Activated T-cell treated with anti-CD3 and anti-CD28 coated beads, Interleukin-2, amount 50 U/mL, for 72 hours (primary cell): ENCODE measurements at places on chromosomes 2 and 18.

- DNase-seq: no peak
These were observed 5.0 kb downstream of the RBKS start for GRCh38 chr2:27885234-27885633.

DNA sequence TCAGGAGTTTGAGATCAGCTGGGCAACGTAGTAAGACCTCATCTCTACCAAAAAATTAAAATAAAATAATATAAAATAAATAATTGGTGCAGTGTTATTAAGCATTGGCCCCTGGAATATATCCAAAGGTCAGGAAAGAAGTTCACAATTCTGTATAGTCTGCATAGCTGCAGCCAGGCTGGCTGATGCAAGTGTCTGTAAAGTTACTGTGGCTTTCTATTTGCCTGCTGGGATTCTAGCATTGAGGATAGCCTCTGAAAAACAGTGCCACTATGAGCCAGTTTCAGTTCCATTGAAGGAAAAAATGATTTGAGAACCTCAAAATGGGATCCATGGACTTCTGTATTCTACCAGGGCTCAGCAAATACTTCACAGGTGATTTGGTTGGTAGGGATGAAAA lies 208.6 kb downstream of the PARD3B start:
- no peak for DNase-seq

- no peak for DNase-seq
These were observed 286.5 kb upstream of the CRIM1 start for GRCh38 chr2:36069074-36069473.

DNA sequence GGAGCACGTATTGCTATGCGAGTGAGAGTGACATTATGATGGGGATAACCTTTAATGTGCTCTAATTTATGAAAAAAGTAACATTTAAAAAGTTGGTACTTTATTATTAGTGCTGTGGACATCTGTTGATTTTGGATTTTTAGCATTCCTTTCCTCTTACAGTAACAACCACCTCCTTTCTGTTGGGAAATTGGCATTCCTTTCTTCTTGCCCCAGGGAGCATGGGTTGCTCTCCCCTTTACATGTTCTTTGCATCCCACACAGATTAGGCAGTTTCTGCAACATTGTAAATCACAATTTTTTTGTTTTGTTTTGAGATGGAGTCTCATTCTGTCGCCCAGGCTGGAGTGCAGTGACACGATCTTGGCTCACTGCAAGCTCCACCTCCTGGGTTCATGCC lies 300.2 kb downstream of the LPIN1 start:
- no peak for DNase-seq

DNA sequence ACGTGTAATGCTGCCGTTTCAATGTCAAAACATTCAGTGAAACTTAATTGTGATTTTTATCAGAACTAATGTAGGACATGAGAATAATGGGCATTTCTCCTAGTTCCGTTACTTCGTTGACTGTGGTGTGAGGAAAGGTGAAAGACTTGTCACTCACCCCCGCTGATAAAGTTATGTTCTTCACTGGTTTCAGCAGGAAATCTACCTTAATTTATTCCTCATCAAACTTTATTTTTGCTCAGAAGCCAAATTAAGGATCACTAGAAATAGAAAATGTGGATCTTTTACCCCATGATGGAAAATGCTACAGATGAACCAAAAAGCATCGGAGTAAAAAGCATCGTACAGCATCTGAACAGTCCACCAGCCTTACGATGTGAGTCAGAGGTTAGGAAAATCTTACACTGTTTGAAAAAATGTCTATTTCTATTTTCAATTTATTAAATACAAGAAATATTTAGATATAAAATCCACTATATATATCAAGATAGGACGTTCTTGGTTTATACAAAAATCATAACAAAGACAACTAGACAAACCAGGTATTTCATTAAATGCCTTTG lies 1.0 kb upstream of the ROCK1 start:
- no peak for DNase-seq

DNA sequence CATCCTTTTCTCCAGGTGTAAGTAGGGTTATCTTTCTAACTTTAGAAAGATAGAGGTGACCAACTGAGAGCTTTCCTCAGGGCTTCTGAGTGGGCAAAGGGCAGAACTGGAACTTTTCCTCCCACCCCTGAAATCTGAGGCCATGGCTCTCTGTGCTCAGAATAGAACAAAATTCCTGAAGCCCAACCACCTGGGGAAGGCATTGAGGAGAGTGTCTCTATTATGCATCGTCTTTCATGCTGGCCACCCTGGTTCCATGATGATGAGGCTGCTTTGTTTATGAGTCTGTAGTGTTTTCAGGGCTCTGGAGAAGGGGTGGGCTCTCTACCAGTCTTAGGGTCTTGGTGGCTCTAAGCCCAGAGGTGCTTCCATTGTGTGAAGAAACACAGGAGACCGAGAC lies 30.7 kb upstream of the IL1R1 start:
- no peak for DNase-seq
